NCI-H2171 (cell line): ENCODE measurements at places on chromosomes 5 and 9.

DNA sequence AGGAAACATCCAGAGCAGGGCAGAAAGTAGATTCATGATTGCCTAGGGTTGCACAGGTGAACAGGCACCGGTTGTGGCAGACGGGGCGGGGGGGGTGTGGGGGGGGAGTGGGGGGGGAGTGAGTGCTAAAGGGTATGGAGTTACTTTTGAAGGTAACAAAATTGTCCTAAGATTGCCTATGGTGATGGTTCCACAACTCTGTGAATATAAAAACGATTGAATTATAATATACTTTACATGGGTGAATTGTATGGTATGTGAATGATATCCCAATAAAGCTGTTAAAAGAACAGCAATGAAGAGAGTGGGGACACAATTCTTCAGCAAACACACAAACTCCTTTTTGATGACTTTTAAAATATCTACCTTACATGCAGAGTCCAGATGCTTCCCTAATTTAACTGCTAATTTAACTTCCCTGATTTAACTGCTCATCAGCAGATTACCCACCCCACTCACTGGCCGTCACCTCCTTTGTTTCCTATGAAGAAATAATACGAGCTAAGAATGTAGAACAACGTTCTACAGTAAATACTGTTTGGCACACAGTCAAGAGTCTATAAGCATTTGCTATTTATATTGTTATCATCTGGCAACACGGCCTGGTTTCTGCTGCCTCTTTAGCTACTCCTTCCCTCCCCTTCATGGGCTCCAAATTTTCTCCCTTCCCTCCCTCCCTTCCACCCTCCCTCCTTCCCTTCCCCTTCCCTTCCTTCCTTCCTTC, 83.5 kb downstream of the PTCH1 start:
- no peak for DNase-seq

- no peak for DNase-seq
These were observed 13.3 kb downstream of the PKD2L2 start for GRCh38 chr5:137902408-137903133.

DNA sequence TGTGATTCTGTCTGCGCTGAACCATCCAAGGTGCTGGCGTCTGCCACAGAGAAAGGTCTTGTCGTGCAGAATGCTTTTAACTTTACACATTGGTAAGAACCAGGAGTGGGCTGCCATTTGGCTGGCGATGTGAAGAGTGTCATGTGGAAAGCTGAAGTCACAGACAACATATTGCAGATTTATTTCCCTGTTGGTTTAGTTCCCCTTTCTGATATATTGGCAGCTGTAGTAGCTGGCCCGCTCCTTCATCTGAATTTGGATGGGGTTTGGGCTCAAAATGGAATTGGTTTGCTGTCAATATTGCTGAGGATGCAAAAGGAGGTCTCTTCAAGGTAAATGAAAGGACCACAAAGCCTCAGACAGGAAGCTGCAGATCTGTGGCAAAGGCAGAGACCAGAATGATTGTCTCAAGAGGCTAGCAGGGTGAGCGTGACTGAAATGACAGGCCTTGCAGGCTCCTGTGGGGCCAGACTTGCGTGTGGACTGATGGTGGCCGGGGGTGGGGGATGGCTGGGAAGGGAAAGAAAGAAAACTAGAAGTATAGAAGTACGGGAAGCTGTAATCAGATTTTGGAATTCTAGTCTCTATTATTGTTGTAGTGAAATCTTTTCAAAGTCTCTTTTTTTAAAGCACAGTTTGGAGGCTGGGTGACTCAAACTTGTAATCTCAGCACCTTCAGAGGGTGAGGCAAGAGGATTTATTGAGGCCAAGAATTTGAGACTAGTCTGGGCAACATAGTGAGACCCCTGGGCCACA, 25.1 kb upstream of the CD180 start:
- DNase-seq = no peak

GRCh38 chr9:19239955-19240354, 9.5 kb downstream of the DENND4C start:
- no peak for DNase-seq

GRCh38 chr5:151037561-151038411, 17.4 kb downstream of the GPX3 start:
- DNase-seq = no peak

DNA sequence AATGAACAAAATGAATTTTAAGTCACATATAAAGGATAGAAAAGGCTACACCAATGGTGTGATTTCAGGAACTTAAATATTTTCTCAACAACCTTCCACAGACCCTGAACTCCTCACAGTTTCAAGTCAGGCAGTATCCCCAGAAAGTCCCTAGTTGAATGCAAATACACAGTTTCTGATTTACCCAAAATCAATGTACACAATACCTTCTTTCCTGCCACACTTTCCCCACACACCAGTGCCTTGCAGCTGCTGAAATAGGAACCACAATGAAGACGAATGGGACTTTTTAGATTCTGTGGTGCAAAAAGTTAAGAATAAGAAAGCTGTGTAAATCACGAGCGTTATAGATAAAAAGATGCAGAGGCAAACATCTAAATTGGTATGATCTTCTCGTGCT, 552.4 kb upstream of the MEF2C start:
- DNase-seq = no peak
